ENCODE measurements at places on chromosomes 6 and 20.

DNA sequence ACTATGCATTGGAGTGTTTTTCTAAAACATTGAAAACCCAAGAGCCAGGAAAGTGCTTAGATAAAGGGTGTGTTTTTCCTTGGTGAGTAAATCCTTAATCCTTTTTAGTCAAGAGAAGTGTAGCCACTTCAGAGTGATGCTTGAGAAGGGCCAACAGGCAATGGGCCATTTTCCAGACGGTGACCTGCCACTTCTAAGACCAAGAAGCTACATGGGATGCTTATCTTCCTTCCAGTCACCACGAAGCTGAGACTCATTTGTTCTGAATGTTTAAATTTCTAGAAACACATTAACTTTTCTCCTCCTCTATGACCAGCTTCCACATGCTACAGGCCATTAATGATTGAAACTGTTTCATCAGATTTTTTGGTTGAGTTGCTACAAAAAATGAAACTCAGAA lies 34.4 kb upstream of the NHSL1 start:
- no peak for ATAC-seq

DNA sequence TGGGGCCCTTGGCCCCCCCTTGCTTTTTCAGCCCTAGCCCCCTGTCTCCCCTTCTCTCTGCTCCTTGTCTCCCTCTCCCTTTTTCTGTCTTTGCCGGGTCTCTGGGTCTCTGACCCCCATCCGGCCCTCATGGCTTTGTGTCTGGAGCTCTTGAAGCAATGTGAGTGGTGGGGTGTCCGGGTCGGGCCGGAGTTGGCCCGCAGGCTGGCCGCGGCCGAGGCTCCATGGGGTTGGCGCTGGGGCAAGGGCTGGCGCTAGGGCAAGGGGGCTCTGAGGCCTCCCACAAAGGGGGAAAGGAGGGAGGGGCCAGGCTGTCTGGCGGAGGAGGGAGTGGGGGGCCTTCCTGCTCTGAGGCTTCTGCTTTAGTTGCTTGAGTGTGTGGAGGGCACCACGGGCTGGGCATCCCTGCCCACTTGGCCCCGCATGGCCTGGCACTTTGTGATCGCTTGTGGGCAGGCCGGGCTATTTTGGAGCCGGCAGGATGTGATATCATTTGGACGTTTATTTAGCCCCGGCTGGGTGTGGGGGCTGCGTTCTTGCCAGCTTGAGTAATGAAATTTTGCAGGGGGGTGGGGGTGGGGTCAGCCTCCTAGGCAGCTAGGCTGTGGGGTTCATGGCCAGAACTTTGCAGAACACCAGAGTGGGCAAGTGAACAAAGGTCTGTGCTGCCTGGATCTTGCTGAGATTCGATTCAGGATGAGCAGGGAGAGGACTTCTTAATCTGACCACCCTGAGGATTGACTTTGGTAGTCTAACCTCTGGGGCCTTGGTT lies 78.7 kb upstream of the MYL9 start:
- no peak for ATAC-seq

GRCh38 chr20:15834857-15835256 lies 738.4 kb downstream of the KIF16B start:
- no peak for ATAC-seq

DNA sequence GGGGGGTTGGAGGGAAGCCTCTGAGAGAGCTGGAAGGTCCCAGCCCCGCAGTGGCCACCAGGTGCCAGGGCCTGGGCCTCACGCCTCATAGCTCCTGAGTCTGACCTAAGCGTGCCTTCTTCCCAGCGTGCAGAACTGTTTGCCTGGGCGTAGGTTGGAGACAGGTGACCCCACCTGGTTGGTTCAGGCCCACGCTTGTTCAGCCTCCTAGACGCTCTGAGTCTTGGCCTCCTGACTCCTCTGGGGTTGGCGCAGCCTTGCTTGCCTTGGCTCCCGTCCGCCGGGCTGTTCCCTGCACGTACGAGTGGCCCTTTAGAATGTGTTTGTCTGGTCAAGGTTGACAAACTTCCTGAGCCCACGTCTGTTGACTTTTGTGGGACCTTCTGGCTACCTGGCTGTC lies 70.8 kb downstream of the EYA2 start:
- ATAC-seq, result no peak

GRCh38 chr20:50138479-50139393 lies 14.8 kb downstream of the PEDS1 start:
- ATAC-seq, result no peak

- no peak for ATAC-seq
These were observed 52.7 kb downstream of the DLL1 start for GRCh38 chr6:170237999-170238740.

All from activated CD4-positive, CD25-positive, alpha-beta regulatory T cell treated with anti-CD3 and anti-CD28 coated beads, Interleukin-2, amount 50 U/mL, for 24 hours (primary cell).